Fibroblast of skin of right quadriceps (primary cell): ENCODE measurements at places on chromosomes 6 and 20.

DNA sequence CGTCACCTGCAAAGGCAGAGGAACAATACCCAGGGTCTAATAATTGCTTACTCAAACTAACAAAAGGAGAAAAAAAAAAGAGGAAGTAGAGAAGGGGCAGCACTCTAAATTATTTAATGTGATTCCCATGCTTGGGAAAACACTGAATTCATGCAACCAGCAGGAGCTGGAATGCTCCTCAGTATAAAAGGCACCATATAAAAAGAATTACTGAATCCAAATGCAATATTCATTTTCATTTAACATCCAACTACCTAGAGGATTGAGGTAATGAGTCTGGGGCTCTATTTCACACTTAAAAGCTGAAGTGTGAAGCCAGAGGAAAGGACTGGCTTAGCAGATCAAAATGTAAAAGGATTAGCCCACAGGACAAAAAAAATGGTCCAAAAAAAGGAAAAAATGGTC is 8.7 kb downstream of the B4GALT5 start:
- DNase-seq: no peak

DNA sequence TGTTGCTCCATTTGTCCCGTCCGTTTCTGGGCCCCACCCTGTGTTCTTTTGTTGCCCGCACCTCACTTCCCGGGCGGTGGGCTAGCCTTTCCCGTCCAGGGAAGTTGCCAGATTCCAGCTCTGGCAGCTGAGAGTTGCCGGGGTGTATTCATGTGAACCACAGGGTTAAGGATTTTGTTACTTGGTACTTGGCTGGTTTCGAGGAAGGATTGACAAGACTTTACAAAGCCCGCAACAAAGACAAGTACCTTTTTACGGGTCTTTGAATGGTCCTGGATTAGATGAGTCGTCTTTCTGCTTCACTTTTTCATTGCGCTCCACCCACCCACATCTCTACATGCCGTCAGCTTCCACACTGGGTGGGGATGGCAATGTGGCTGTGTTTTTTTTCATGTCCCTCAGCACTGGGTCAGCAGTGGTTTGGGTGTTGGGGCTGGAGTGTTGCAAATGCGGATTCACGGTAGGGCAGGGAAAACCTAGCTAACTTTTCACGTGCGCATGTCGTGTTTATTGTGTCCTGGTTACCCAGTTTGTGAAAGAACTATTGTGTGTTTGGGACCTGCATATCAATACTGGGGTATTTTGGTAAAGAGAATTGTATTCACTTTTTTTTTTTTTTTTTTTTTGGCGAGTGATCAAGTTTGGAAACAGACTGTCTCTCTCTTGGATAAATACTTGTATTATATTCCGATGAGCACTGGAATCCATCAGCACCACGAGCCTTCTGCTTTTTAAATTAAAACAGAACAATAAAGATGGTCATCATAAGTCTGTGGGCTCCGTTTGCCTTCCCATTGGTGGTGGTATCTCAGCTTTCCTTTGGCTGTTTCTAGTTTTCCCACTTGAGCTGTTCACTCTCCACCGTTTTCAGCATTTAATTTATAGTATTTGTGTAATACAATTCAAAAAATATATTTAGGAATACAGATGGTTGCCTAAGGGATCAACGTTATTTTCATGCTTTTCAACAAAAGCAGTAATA is 1.2 kb downstream of the DUSP22 start:
- DNase-seq: no peak

GRCh38 chr6:89387516-89388201 is 24.4 kb downstream of the RRAGD start:
- DNase-seq: peak; percentile 14

DNA sequence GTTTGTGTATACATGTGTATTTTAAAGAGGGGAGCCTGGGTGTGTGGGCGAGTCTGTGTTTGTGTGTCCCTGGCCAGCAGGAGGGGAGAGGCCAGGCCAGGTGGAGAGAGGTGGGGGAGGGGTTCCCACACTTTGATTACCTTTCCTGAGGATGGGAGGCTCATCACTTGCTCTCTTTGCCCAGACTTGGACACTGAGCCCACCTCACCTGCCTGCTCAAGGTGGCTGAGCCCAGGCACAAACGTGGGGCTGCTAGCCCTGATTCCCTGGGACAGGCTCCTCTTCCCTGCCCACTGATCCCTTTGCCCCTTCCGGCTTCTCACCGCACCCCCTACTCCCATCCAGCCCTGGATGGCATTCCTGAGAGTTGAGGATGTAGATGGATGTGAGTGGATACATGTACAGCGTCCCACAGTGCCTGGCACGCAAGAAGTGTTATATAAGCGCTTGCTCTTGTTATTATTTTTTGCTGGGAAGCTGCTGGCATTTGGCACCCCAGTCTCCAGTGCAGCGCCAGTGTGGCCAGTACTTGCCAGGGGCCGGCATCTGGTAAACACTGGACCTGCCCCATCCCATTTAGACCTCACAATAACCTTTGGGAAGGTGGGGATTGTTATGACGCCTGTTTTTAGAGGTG is 2.7 kb downstream of the CEBPB start:
- no peak for DNase-seq

GRCh38 chr6:48714699-48715098 is 603.7 kb upstream of the PTCHD4 start:
- no peak for DNase-seq

DNA sequence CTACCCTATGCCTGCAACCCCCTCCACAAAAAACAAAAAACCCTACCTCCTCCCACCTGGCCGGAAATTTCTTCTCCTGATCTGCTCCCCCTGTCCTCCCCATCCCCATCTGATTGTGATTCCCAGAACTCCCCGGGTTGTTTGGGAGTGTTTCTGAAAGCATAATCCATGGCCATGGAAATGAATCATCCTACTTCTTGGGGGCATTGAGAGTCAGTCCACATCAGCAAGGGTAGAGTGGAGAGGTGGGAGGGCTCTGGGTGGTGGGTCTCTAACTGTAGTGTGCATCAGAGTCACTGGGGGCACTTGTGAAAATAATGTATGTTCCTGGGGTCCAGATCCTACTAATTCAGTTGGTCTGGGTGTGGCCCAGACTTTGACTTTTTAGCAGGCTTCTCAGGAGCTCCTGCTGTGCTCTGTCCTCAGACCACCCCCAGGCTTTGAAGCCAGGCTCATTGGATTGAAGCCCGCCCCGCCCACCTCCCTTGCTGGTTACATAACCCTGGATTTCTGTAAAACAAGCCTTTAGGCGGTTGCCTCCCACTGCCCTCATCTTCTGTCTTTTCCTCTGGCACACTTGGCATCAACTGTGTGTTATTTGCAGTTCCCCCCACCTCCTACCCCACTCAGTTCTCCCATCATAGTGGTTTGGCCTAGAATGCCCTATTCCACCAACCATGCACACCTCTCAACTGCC is 10.5 kb downstream of the PIGT start:
- DNase-seq: no peak
